SHP77 (cell line): ENCODE measurements at places on chromosomes 13 and 19.

DNA sequence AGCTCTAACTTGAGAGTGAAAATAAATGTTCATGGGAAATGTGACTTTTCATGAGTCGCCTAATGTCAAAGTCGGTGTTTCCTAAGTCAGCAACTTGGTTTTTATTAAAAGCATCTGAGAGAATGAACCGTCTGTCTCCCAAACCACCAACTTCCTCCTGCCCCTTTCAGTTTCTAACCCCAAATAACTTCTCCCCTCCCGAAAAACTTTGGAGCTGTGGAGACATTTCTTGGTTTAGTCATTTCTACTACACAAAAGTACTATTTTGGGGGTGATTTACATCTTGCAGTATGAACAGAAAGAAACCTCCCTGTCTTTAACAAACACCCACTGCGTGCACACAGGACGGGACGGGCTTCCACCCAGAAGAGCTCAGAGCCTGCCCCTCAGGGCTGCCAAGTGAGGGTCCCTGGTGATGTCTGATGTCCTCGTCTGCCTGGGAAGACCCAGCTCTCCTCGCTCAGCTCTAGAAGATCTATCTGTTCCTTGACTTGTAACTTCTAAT, 65.0 kb downstream of the RASA3 start:
- DNase-seq, result no peak

DNA sequence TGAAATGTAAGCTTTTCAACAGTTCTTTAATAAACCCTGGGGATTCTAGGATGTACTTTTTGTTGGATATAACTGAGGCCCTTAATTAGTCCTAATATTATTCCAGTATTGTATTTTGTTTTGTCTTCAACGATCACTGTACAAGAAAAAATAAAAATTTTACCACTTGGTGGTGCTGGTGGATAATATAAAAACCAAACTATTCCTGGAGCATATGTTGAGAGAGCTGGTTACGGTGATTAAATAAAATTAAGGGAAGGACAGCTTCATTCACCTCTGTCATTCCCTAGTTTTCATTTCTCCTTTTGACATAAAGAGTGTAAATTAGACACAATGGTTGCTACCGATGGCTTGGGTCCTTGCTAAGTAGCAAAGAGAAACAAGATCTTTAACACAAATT, 598.6 kb upstream of the PCDH20 start:
- peak; percentile 44 for DNase-seq

- no peak for DNase-seq
These were observed 32.2 kb downstream of the VASP start for GRCh38 chr19:45539459-45539858.

DNA sequence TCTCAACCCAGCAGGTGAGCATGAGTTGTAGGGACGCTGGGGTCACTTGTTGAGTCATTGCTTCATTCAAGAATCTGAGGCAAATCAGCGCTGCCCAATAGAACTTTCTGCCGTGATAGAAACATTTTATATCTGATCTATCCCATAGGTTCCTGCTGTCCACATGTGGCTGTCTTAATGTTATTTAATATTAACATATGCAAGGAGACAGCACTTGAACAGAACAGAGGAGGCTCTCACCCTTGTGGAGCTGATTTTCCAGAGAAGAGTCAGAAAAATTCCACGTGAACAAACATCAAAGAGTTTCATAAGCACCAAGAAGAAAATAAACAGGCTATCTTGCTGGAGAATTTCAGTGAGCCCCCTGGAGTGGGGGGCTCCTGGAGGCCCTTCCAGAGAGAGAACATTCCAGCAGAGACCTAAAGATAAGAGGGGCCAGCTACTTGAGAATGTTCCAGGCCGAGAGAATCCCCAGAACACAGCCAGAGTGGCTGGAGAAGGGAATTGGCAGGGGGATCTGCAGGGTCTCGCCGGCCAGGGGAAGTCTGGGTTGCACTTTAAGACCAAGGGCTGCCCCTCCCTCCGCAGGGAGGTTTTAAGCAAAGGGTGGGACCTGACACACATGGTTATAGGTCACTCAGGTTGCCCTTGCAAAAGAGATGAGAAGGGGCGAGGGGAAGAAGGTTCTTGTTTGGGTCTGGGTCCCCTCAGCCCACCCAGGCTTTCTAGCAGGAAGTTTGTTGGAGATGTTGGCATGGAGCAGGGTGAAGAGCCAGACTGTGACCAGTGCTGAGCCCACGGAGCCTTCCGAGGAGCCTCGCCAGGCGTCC, 135.7 kb downstream of the CRYL1 start:
- no peak for DNase-seq

DNA sequence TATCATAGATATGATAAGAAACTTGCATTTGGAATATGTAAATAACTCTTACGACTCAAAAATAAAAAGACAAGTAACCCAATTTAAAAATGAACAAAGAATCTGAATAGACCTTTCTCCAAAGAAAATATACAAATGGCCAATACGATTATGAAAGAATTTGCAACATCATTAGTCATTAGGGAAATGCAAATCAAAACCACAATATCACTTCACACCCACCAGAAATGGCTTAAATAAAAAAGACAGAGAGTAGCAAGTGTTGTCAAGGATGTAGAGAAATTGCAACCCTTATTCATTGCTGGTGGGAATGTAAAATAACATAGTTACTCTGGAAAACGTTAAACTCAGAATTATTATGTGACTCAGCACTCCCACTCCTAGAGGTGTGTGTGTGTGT, 226.6 kb upstream of the MAB21L1 start:
- no peak for DNase-seq

GRCh38 chr19:36547001-36547732, 19.1 kb upstream of the ZNF260 start:
- DNase-seq, result no peak
